Ovary (tissue), 10 donors: ENCODE measurements at places on chromosomes 2 and 18. TPM values are rescaled to one million over a fixed set of nuclear protein-coding genes. Genes with fewer than 3 reads are reported as not detected.

Gene LRP2
- polyA plus RNA-seq = 0.01 TPM

DNA sequence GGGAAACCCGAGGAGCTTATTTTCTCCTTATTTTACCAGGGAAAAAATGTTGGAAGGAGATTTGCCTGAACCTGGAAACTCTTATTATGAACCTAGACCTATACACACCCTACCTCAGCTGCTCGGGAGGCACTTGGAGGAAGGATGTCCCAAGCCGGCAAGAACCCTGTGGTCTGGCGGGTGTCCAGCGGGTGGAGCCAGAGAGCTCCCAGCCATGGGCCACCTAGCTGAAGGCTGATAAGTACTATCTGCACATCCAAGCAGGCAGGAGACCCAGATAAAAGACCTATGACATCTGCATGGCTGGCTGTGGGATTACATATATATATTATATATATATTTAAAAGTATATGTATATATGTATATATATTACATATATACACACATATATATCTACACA is 1.1 kb upstream of the SLC14A1 start:
- no peaks in the 10 kb centered on the region for H3K27me3 ChIP-seq
- H3K36me3 ChIP-seq = no peaks in the 10 kb centered on the region
- H3K4me1 ChIP-seq = no peaks in the 10 kb centered on the region
- peak; percentile 67 for DNase-seq
- no peak overlapping the region for H3K27ac ChIP-seq

DNA sequence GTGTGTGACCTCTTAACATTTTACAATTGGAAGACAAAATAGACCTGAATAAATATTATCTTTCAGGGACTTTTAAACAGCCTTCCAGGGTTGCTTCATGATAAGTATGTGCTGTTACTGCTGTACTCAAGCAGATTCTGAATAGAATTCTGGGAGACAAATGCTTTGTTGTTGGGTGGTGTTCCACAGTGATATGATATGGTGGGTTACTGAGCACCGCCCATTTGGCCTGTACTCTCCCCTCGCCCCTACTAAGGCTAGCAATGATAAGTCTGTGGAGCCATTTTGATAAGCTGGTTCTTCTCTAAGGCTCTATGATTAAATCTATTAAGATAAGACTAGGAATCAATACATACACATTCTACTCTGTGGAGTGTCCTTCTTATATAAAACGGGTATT is 89.8 kb upstream of the ITGA4 start:
- H3K4me1 ChIP-seq = no peaks in the 10 kb centered on the region
- no peak for DNase-seq
- H3K27me3 ChIP-seq = no peaks in the 10 kb centered on the region
- H3K4me3 ChIP-seq = no peak overlapping the region

Gene CRYBA2
- polyA plus RNA-seq = not detected

Gene TXNDC2
- polyA plus RNA-seq = 0.55 TPM

DNA sequence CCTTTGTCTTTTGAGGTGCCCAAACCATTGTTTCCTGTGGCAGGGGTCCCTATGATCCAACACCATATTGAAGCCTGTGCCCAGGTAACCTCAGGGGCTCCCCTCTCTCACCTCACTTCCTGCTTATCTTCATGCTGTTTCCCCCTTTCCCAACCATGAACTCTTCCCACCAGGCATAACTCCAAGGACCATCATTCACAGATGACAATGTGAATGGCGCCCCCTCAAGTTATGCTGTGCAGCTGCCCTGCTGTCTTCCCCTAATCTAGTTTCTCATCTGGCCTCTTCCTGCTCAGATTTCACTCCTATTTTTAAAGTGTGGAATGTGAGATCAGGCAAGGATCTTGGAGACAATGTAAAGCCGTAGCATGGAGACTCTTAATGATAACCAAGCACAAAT is 1.4 kb downstream of the GMPPA start:
- no peak overlapping the region for H3K27ac ChIP-seq
- H3K27me3 ChIP-seq = no peaks in the 10 kb centered on the region
- DNase-seq = no peak

DNA sequence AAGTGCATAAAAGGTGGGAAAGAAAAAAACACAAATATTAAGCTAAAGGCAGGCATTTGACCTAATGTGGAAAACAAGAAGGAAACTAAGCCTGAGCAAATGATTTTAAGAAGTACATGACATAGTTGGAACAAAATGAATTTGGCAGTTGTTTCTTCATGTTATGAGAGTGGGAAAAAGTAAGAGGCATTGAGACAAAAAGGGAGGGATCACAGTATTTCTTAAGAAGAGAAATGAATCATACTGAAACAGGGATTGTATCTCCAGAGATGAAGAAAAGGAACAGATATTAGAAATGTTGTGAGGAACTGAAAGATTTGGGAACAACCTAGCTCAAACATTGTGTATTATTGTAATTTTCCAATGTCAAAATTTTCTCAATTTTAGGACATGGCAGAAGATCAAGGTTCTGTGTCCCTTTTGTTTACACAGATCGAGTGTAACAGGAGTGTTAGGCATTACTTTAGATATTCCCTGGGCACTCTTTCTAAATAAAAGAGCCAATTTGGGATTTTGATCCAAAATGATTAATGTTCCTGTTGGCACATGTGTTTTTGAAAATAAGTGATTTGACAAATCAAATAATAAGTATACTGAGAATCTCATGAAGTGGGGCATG is 98.6 kb downstream of the CALCRL start:
- H3K27ac ChIP-seq = peak overlapping the region; percentile 18
- H3K4me1 ChIP-seq = no peaks in the 10 kb centered on the region
- no peak for DNase-seq
- no peaks in the 10 kb centered on the region for H3K27me3 ChIP-seq

GRCh38 chr2:54574107-54574859 is 118.2 kb downstream of the SPTBN1 start:
- H3K4me1 ChIP-seq = peaks cover 47% of the 10 kb centered on the region
- no peak overlapping the region for H3K27ac ChIP-seq
- H3K36me3 ChIP-seq = no peaks in the 10 kb centered on the region
- H3K4me3 ChIP-seq = no peak overlapping the region

GRCh38 chr2:135840601-135841000 is 3.6 kb upstream of the LCT start:
- no peaks in the 10 kb centered on the region for H3K27me3 ChIP-seq
- no peak overlapping the region for H3K27ac ChIP-seq
- H3K4me3 ChIP-seq = no peak overlapping the region

Gene PLCL1
- 10.5 TPM for polyA plus RNA-seq

DNA sequence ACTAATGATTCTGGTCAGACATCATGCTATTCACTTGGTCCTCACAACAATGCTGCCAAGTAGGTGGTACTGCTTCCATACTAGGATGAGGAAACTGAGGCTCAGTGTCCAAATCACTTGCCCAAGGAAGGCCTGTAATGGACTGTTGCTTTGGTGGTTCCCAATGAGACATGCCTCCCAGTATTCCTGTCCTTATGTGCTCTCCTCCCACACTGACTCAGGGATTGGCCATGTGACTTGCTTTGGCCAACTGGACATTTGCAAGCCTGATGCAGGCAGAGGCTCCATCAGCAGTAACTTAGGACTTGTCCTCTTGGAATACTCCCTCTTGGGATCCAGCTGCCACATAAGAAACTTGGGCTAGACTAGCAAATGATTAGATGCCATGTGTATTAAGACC is 3.0 kb downstream of the FBXO41 start:
- H3K4me3 ChIP-seq = no peak overlapping the region
- H3K4me1 ChIP-seq = peaks cover 13% of the 10 kb centered on the region
- no peaks in the 10 kb centered on the region for H3K27me3 ChIP-seq
- no peak for DNase-seq

- no peak overlapping the region for H3K4me3 ChIP-seq
- H3K36me3 ChIP-seq = no peaks in the 10 kb centered on the region
- no peaks in the 10 kb centered on the region for H3K27me3 ChIP-seq
- no peak for DNase-seq
- H3K4me1 ChIP-seq = no peaks in the 10 kb centered on the region
These were observed 31.0 kb upstream of the FMNL2 start for GRCh38 chr2:152303951-152304350.

Gene ATF2
- 30.5 TPM for polyA plus RNA-seq

DNA sequence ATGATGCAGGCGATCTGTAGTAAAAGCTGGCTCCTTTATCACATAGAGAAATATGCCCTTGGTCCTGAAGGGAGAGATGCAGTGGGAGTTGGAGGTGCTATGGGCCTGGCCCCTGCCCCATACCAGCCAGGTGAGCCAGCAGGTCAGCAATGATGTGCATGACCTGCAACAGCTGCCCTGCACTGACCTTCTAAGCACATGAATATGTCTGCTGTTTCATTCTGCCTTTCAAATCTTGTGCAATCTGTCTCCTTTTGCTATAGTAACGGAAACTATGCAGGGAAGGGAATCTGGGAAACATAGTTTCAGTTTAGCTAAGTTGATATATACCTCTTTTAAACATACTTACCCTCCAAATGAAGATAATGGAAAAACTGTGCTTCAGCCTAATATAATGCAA is 235.2 kb downstream of the TDRD15 start:
- H3K27me3 ChIP-seq = no peaks in the 10 kb centered on the region
- H3K36me3 ChIP-seq = no peaks in the 10 kb centered on the region
- H3K4me3 ChIP-seq = no peak overlapping the region
- no peak overlapping the region for H3K27ac ChIP-seq

Gene TFCP2L1
- 0.17 TPM for polyA plus RNA-seq

GRCh38 chr2:214807653-214808052 is 1.8 kb downstream of the BARD1 start:
- DNase-seq = no peak
- H3K27me3 ChIP-seq = no peaks in the 10 kb centered on the region
- H3K4me3 ChIP-seq = peak overlapping the region; percentile 89
- no peaks in the 10 kb centered on the region for H3K36me3 ChIP-seq
- H3K4me1 ChIP-seq = no peaks in the 10 kb centered on the region

Gene LIMS3
- 3.8 TPM for polyA plus RNA-seq

- H3K4me1 ChIP-seq = peaks cover 13% of the 10 kb centered on the region
- H3K4me3 ChIP-seq = peak overlapping the region; percentile 78
- H3K27ac ChIP-seq = no peak overlapping the region
- no peaks in the 10 kb centered on the region for H3K27me3 ChIP-seq
- H3K36me3 ChIP-seq = no peaks in the 10 kb centered on the region
- no peak for DNase-seq
These were observed 3.5 kb downstream of the TRIB2 start for GRCh38 chr2:12720278-12720620.

DNA sequence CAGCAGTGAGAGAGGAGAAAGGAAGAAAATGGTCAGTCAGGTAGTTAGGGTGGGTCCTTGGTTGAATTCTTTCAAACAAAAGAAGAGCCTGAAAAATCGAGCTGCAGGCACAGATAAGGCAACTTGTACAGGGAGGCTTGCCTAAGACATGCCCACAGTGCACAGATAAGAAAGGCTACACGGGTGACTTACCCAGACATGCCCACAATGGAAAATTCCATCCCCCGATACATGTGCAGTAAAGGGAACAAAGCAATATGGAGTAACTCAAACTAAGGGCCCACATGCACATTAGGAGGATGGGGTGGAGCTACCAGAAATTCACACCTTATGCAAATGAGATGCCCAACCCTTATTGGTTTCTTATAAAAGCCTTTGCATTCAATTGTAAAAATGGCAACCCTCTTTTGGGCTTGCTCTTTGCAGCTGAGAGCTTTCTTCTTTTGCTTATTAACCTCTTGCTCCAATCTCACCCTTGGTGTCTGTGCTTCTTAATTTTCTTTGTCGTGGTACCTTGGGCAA is 110.3 kb upstream of the RMP24 start:
- no peaks in the 10 kb centered on the region for H3K4me1 ChIP-seq
- H3K27ac ChIP-seq = no peak overlapping the region

DNA sequence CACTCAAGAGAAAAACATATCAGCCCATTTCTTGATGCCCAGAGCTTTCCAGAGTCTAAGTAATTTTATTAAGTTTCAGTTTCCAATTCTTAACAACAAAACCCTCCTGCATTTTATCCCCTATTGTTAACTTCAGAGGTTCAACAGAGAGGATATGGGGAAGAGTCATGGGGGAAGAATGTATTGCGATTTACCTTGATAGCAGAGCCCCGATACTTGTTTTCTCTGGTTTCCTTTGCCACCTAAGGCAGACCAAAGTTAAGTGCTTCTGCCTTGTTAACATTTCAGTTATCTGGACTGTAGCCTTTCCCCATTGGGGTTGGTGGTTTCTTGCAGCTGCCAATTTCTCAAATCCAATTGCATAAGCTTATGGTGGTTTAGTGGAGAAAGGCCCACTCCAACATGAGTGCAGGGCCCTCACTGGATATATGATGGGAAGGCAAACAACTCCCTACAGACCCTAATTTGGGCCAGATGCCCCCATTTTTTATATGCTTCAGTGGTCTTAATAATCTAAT is 82.0 kb upstream of the ITGB6 start:
- no peak for DNase-seq
- no peaks in the 10 kb centered on the region for H3K4me1 ChIP-seq
- H3K36me3 ChIP-seq = no peaks in the 10 kb centered on the region
- no peaks in the 10 kb centered on the region for H3K27me3 ChIP-seq
- H3K4me3 ChIP-seq = no peak overlapping the region
- no peak overlapping the region for H3K27ac ChIP-seq

DNA sequence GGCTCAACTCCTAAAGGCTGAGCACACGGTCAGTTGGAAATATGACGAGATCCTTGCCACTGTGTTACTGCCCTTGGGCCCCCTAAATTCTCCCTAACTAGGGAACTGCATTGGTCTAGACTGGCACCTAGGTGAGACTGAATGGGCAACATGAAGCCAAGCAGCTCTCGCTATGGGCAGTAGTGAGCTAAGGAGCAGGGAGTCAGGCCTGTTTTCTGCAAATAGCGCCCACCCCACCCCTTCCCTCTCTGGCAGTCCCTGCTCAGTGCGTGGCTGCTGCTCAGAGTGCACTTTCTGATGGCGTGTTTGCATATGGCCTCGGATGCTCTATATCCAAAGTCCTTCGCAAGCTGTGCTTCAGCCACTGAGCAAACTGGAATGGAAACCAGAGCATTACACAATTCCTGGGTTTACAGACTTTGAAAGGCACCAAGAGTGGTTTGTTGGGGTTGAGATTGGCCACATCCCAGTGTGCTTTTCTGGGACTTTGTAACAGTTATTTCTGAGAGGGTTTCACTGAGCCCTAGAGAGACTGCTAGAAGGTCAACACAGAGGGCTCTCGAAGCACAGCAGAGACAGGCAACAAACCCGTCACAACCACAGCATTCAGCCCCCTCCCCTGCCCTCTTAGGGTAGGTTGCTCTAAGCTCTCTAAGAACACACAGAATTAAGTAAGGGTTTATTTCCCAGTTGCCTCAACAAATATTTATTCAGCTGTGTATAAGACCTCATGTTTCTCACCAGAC is 419.9 kb downstream of the STK39 start:
- no peaks in the 10 kb centered on the region for H3K36me3 ChIP-seq
- H3K4me1 ChIP-seq = no peaks in the 10 kb centered on the region
- H3K27me3 ChIP-seq = no peaks in the 10 kb centered on the region
- no peak overlapping the region for H3K4me3 ChIP-seq
- H3K27ac ChIP-seq = no peak overlapping the region

Gene RAB17
- polyA plus RNA-seq = 0.86 TPM

DNA sequence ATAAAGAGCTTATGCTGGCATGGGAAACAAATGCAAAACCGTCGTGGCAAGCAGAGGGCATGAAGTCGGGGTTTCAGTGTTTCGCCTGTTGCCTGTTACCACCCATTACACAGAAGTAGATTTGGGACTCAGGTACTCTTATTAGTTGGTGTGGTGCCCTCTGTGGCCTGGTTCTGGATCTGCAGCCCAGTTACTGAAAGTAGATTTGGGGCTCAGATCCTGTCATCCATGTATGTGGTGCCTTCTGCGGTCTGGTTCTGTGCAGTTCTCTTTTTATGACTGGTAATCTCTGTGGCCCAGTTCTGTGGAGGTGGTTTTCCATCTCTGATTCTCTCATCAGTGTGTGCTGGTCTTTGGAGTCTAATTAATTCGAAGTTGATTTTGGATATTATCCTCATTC is 45.2 kb downstream of the ADNP2 start:
- H3K27ac ChIP-seq = no peak overlapping the region
- H3K27me3 ChIP-seq = no peaks in the 10 kb centered on the region
- H3K36me3 ChIP-seq = no peaks in the 10 kb centered on the region
